ENCODE measurements at places on chromosomes 4 and X.
A peak's percentile ranks its signal among the peaks of the same experiment; 100 is the strongest.

DNA sequence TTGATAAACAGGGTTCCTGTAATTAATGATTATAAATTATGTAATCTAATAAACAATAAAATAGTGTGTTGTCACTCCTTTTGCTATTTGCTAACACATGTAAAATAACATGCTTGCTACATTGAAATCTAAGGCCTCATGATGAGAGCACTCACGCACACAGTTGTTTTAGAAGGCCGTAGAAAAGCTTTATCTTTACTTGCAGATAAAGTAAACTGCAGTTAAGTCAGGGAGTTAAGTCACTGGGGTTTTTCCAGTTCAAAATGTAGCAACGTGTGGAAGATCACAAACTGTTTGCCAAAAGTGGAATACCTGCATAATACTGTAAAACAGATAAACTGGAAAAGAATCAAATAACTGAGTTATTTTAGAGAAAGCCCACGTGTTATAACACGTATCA, 187.3 kb upstream of the PACRGL start:
- DNase-seq = no peak

GRCh38 chr4:188372058-188372457, 232.8 kb downstream of the TRIML1 start:
- no peak for DNase-seq

GRCh38 chrX:17737986-17738713, 857 bp downstream of the SCML1 start:
- DNase-seq = peak; percentile 3

- peak; percentile 3 for DNase-seq
Measured at GRCh38 chrX:63754136-63754859, 30.7 kb downstream of the ARHGEF9 start.

- no peak for DNase-seq
Measured at GRCh38 chr4:83113429-83113786, 1.1 kb downstream of the PLAC8 start.

GRCh38 chrX:2272337-2272736, 228.4 kb downstream of the DHRSX start:
- DNase-seq = no peak

DNA sequence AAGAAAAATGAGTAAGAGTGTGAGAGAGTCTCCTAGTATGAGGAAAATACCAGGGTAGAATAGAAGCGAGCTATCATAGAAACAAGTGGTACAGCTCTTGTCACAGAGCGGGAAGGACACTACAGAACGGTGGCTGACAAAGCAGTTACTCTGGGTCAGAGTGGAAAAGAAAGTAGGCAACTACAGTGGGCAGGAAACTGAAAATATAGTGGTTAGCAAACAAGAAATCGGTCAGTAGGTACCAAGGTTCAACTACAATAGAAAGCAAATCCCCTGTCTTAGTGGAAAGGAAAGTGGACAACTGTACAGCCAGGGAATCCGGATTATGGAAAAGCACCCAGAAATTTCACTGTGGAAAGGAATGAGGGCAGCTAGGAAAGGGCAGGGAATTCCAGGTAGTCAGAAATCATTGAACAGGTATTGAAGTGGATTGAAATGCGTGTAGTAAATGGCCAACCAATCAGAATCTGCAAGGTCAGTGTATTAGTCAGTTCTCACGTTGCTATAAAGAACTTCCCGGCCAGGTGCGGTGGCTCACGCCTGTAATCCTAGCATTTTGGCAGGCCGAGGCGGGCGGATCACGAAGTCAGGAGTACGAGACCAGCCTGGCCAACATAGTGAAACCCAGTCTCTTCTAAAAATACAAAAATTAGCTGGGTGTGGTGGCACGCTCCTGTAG, 219.6 kb upstream of the DIAPH2 start:
- DNase-seq = no peak

DNA sequence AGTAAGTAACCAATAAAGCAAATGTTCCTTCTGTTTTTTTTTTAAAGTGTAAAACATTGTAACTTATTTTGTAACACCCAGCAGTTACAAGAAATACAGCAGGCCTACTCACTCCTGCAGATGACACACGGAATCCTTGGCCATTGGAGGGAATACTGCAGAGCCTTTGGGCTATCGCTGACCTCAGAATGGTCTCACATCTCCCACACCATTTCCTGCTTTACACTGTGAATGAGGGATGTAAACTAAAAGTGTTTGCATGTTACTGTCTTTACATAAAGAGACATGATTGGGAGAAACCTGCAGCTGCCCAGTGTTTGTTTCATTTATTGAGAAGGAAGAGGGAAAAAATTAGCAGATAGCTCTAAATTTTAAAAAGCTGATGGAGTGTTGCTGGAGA, 64.1 kb downstream of the USP46 start:
- no peak for DNase-seq

- no peak for DNase-seq
Measured at GRCh38 chr4:117010671-117011070, 74.7 kb downstream of the TRAM1L1 start.

DNA sequence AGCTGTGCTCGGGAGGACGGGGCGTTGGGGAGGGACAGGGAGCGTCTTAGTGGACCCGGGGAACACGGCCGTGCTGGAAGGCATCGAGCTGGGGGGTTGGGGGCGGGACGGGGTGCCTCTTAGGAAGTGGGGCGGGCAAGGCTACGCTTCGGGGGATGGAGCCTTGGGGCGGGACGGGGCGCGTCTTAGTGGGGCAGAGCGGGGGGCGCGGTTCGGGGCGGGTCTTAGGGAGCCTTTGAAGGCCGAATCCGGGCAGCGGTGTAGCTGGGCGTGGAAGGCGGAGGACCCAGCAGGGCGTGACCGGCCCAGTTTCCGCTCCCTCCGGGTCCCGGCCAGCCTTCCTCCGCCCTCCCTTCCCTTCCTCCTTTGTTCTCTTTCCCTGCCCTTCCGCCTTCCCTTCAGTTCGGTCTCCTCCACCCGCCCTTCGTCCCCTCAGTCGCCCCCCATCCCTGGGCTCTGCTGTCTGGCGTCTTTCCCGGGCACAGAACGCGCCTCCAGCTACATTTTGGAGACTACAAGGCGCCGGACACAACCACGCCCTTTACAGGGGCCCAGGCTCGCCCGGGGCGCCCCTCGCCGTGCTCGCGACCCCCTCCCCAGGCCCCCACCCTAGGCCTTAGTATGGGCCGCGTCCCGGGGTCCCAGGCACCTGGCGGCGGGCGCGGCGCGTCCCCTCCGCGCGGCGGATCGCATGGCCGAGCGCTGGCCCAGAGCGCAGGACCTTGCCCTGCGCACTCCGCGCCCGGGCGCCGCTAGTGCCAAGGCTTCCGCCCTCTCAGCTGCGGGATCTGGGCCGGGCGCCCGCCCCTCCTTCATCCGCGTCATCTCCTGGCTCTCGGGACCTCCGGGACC, at the start of gene ARSD:
Gene ARSD (minus strand): TSS at position 757 of the 852 bp plus-strand sequence. CDS start 64 bp downstream, at position 693.
- DNase-seq = no peak

DNA sequence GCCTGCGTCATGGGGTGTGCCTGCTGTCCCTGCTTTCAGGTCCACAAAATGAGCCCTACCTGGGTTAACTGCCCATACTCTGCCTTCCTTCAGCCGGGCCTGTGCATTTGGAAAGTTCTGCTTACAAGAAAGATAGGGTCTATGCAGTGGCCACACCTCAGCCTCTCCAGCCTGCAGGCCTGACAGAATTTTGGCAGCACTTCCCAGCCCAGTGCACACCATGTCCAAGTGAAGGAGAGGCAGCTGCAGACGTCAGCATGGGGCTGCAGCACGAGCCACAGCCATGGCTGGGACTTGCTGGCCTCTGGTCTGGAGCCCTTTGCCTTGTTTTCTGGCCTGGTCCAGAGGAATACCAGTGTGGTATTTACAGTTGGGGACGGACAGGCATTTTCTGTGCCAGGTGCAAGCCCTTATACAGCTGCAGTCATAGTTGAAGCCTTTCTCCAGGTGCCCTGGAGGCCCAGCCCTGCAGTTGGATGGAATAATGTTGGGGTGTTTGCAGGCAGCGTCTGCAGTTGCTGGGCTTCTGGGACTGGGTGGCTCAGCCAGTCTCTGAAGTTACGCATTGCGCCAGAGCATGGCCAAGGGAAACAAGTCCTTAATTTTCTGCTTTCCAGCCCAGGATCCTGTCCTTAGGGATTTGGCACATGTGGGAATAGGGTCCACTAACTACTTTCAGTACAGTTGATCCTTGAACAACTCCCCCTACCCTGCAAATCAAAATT, 26.2 kb downstream of the JADE1 start:
- DNase-seq = no peak

- no peak for DNase-seq
Measured at GRCh38 chr4:101967697-101968346, 177.3 kb downstream of the BANK1 start.
